Activated CD8-positive, alpha-beta memory T cell treated with anti-CD3 and anti-CD28 coated beads for 1 hour (primary cell): ENCODE measurements at places on chromosomes 6 and 20.

DNA sequence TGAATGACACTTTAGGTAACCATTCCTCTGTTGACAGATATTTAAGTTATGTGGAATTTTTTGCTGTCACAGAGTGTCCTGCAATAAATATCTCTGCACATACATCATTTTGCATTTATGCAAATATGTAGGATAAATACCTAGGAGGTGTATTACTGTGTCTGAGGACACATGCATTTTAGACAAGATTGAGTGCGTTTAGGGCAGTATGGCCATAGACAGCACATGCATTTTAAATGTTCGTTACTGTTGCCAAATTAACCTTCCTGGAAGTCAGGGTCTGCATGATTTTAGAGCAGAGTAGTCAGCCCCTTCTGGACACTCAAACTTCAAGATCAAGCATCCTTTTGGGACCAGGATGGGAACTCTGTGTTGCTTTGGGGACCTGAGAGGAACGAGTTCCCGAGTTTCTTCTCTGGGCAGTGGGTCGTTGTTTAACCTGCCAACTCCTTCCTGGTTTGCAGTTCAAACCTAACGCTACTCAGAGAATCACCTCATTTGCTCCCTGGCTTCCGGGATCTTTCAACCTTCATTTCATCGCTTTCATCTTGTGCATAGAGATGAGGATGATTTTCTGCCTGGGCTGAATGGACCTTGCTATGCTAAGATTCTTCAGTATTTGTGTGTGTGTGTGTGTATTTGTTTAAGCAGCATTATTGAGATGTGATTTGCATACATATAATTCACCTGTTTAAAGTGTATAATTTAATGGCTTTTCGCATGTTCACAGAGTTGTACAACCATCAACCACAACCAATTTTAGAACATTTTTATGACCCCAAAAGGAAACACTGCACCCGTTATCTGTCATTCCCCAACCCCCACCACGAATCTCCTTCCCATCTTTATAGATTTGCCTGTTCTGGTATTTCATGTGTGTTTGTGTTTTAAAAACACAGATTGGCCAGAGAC lies 9.8 kb downstream of the BCAS4 start:
- DNase-seq = no peak

GRCh38 chr6:44020664-44021425 lies 106.4 kb downstream of the MRPL14 start:
- no peak for DNase-seq

- no peak for DNase-seq
Measured at GRCh38 chr6:111550953-111551352, 54.7 kb downstream of the TRAF3IP2 start.

DNA sequence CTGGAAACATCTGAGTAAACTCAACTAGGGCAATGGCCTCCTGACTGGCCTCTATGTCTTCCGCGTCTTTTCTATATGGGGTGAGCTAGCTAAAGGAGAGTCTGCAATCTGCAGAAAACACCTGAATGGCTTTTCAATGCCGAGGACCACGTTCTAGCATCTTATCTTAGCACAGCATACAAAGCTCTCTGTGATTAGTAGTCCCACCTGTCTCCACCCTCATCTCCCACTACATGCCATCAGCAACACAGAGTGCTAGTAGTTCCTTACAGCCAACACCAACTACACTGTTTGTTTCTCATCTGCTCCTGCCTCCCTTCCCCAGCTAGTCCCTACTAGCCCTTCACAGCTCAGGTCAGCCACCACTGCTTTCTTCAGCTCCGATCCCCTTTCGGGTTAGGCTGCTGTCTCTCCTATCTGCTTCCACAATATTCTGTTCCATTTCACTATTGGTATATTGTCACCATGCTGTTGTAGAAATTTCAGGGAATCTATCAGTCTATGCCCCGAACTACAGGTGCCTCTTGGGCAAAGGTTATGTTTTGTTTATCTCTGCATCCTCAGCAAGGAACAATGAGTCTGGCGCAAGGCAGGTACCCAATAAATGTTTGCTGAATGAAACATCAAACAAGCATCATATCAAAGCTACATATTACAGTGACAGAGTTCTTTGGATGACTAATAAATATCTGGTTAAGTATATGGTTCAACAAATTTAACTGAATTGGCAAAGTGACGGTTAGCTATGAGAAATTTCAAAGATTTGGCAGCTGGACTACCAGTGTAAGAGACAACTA lies 12.2 kb downstream of the LYRM4 start:
- no peak for DNase-seq
